Caco-2 (cell line): ENCODE measurements at places on chromosomes 12 and 14.
A peak's percentile ranks its signal among the peaks of the same experiment; 100 is the strongest.

DNA sequence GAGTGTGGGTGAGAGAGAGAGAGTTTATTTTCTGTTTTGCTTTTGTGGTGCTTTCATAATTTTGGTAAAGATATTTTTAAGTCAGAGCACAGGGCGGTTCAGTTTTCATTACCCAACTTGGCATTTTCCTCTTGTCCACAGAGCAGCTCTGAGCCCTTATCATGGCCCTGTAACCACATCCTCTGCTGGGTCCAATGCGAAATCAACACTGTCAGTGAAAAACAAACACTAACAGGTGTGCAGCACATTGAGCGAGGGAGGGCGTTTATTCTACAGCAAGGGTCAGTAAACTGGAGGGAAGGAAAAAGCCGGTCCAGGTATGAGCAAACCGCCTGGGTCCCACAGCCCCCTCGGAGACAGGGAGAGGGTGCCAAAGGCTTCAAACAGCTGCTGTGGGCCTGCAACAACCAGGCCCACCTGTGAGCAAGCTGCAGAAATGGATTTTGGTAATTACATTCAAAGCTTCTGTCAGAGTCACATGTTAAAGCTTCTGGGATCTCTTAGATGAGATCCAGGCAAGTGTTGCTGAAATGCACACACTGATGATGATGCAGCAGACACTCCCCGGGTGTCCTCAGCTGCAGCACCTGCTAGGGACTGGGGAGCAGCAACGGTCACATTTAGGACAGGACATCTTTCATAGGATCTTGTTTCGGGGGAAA lies 132.7 kb upstream of the DYRK2 start:
- no peaks in the 10 kb centered on the region for H3K4me1 ChIP-seq
- no peak overlapping the region for H3K27ac ChIP-seq
- no peaks in the 10 kb centered on the region for H3K36me3 ChIP-seq
- DNase-seq = no peak
- no peak overlapping the region for H3K4me3 ChIP-seq
- no peaks in the 10 kb centered on the region for H3K27me3 ChIP-seq

GRCh38 chr14:101948666-101949216 lies 15.6 kb upstream of the DYNC1H1 start:
- no peak for DNase-seq
- H3K4me3 ChIP-seq = peak overlapping the region; percentile 88
- no peaks in the 10 kb centered on the region for H3K27me3 ChIP-seq
- peak overlapping the region; percentile 98 for H3K27ac ChIP-seq
- no peaks in the 10 kb centered on the region for H3K4me1 ChIP-seq

- H3K4me1 ChIP-seq = no peaks in the 10 kb centered on the region
- no peak overlapping the region for H3K27ac ChIP-seq
- DNase-seq = no peak
- no peak overlapping the region for H3K4me3 ChIP-seq
- H3K27me3 ChIP-seq = no peaks in the 10 kb centered on the region
Measured at GRCh38 chr12:96047229-96048211, 12.1 kb upstream of the LTA4H start.

DNA sequence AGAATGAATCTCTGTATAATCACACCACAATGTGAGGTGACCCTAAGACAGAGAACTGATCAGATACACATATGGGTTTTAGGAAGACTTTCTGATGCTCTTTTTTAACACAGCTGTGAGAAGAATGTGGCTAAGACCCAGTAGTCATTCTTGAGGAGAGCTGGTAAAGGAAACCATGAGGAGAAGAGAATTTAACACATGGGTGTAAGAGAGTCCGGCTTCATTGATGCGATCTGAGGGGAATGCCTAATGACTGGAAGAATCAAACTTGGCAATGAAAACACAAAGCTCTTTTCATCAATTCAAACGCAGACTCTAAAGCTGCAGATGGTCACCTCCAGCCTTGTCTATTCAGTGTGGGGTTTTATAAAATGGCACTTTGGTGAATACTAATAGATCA lies 79.3 kb downstream of the FOXA1 start:
- no peak overlapping the region for H3K27ac ChIP-seq
- H3K4me3 ChIP-seq = no peak overlapping the region
- DNase-seq = no peak
- no peaks in the 10 kb centered on the region for H3K27me3 ChIP-seq
